Breast epithelium (tissue), 4 donors: ENCODE measurements at places on chromosomes 12 and 14.

GRCh38 chr14:69708049-69708448 is 58.9 kb upstream of the SRSF5 start:
- peaks cover 22% of the 10 kb centered on the region for H3K4me1 ChIP-seq
- no peak overlapping the region for H3K4me3 ChIP-seq
- no peak for DNase-seq
- H3K27ac ChIP-seq: no peak overlapping the region
- H3K36me3 ChIP-seq: no peaks in the 10 kb centered on the region

- H3K4me3 ChIP-seq: no peak overlapping the region
- no peak overlapping the region for H3K27ac ChIP-seq
- no peaks in the 10 kb centered on the region for H3K27me3 ChIP-seq
- DNase-seq: no peak
- no peaks in the 10 kb centered on the region for H3K36me3 ChIP-seq
Observed at GRCh38 chr14:33362934-33363333, 424.3 kb downstream of the NPAS3 start.

DNA sequence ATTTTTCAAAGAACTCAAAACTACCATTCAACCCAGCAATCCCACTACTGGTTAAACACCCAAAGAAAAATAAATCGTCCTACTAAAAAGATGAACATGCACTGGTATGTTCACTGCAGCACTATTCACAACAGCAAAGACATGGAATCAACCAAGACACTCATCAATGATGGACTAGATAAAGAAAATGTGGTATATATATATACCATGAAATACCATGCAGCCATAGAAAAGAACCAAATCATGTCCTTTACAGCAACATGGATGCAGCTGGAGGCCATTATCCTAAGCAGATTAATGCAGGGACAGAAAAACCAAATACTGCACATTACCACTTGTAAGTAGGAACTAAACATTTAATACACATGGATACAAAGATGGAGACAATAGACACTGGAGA is 3.8 kb upstream of the ANO6 start:
- H3K27ac ChIP-seq: no peak overlapping the region
- no peak for DNase-seq
- no peaks in the 10 kb centered on the region for H3K27me3 ChIP-seq
- no peaks in the 10 kb centered on the region for H3K36me3 ChIP-seq
- no peak overlapping the region for H3K4me3 ChIP-seq

DNA sequence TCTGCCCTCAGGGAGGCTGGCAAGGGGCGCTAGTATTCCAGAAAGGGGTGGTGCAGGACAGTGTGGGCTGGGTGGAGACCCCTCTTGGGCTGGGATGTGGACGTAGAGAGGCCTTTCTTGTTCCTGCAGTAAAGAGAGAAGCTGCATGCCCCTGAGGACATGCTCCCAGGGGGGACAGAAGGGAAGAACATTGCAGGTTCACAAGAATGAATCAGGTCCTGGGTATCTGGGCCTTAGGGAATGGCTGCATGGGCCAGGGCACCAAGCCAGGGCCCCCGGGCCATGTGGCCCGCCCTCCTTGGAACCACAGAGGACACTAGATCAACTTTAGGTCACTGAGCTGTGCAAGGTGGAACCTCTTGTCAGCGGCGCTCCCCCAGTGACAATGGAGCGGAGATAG is 51.8 kb downstream of the ZNF664 start:
- H3K27ac ChIP-seq: no peak overlapping the region
- DNase-seq: no peak
- no peaks in the 10 kb centered on the region for H3K27me3 ChIP-seq

DNA sequence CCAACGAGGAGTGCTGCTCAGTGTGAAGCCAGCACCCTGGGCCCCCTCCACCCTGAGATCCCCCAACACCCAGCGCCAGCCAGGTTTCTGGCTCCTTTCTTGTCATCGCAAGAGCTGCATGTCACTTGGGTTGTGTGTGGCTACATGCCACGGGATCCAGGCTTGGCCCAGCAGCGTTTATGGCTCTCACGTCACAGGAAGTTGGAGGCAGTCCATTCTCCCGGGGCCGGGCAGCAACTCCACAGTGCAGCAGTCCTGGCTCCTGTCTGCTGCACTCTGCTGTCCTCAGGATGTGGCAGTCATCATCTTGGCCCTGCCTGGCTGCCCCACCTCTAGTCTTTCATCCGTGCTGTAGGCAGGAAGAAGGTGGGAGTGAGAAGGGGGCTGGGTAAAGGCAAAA is 78.3 kb downstream of the AACS start:
- no peak overlapping the region for H3K27ac ChIP-seq
- no peaks in the 10 kb centered on the region for H3K4me1 ChIP-seq
- no peaks in the 10 kb centered on the region for H3K27me3 ChIP-seq
- H3K4me3 ChIP-seq: no peak overlapping the region
- no peaks in the 10 kb centered on the region for H3K36me3 ChIP-seq

GRCh38 chr12:119100933-119101332 is 77.8 kb upstream of the HSPB8 start:
- no peaks in the 10 kb centered on the region for H3K36me3 ChIP-seq
- no peak overlapping the region for H3K4me3 ChIP-seq
- H3K27me3 ChIP-seq: no peaks in the 10 kb centered on the region
- no peaks in the 10 kb centered on the region for H3K4me1 ChIP-seq
- H3K27ac ChIP-seq: no peak overlapping the region
- no peak for DNase-seq

DNA sequence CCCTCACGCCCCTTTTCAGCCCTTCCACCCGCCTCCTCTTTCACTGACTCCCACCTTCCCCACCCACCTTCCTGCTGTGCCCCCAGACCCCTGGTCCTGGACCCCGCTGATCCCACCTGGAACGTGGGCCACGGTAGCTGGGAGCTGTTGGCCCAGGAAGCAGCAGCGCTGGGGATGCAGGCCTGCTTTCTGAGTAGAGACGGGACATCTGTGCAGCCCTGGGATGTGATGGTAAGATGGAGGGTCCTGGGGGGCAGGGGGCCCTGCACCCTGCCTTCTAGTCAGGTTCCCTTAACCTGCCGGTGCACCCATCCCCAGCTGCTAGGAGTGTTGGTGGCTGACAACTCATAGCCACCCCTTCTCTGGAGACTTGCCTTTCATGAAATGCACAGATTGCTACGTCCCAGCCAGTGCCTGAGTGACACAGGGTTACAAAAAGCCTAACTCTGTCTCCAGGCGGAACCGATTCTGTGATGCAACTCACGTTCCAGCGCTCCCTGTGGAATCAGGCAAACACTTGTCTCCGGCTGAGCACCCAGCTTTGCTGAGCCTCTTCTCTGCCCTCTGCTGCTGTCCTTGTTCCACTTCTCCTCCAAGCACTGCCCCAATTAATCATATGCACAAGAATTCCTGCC is 15.0 kb upstream of the OAS2 start:
- no peak for DNase-seq
- H3K27ac ChIP-seq: no peak overlapping the region
- H3K4me3 ChIP-seq: no peak overlapping the region
- no peaks in the 10 kb centered on the region for H3K27me3 ChIP-seq
- H3K36me3 ChIP-seq: peaks cover 6% of the 10 kb centered on the region
- no peaks in the 10 kb centered on the region for H3K4me1 ChIP-seq

GRCh38 chr14:22802860-22803686 is 12.2 kb downstream of the SLC7A7 start:
- no peaks in the 10 kb centered on the region for H3K27me3 ChIP-seq
- DNase-seq: no peak
- H3K4me1 ChIP-seq: no peaks in the 10 kb centered on the region

GRCh38 chr12:6542209-6543009 is 8.1 kb downstream of the GAPDH start:
- H3K27me3 ChIP-seq: no peaks in the 10 kb centered on the region
- H3K4me3 ChIP-seq: no peak overlapping the region
- no peaks in the 10 kb centered on the region for H3K36me3 ChIP-seq
- no peak overlapping the region for H3K27ac ChIP-seq
- H3K4me1 ChIP-seq: no peaks in the 10 kb centered on the region

- DNase-seq: no peak
- no peaks in the 10 kb centered on the region for H3K4me1 ChIP-seq
- H3K36me3 ChIP-seq: no peaks in the 10 kb centered on the region
- H3K27ac ChIP-seq: no peak overlapping the region
- no peaks in the 10 kb centered on the region for H3K27me3 ChIP-seq
Observed at GRCh38 chr12:32062881-32063280, 43.8 kb upstream of the BICD1 start.

DNA sequence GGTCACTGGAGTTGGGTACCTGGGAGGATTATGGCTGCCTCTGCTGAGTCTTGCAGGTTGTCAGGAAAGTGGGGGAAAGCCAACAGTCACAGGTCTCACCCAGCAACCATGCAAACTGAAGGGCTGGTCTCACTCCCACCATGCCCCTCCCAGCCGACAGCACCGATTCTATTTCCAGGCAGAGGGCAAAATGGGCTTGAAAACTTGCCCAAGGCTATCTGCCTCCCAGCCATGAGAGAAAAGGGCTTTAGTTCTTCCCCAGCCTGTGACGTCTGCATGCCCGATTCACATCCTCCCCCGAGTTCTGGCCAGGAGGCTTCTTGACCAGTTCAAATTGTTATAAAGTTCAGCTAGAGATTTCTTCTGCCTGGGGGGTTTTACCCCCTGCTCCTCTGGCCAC is 9.9 kb upstream of the TAS2R30 start:
- no peak for DNase-seq
- H3K4me3 ChIP-seq: no peak overlapping the region
- H3K27me3 ChIP-seq: no peaks in the 10 kb centered on the region
- H3K36me3 ChIP-seq: no peaks in the 10 kb centered on the region

DNA sequence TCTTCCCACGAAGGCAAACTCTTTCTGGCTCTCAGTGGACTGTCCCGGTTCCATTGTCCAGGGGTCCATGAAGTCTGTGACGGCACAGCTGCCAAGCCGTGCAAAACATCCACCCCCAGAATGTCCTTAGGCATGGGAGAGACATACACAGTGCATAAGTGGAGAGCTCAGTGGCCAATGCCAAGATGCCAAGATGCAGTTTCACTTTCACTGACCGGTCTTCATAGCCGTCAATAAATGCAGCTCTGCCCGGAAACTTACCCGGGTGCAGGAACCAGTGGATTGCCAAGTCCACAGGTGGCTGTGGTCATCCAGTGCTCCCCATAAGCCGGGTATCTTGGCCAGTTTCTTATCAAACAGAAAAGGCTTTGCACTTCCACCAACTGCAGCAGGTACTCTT is 162.3 kb downstream of the PTCSC3 start:
- H3K4me3 ChIP-seq: no peak overlapping the region
- H3K27me3 ChIP-seq: no peaks in the 10 kb centered on the region
- no peak overlapping the region for H3K27ac ChIP-seq
- no peak for DNase-seq
- no peaks in the 10 kb centered on the region for H3K4me1 ChIP-seq

GRCh38 chr12:128265566-128265965 is 1.4 kb upstream of the TMEM132C start:
- H3K36me3 ChIP-seq: no peaks in the 10 kb centered on the region
- H3K27me3 ChIP-seq: no peaks in the 10 kb centered on the region
- H3K4me1 ChIP-seq: no peaks in the 10 kb centered on the region
- no peak overlapping the region for H3K27ac ChIP-seq
- no peak for DNase-seq

DNA sequence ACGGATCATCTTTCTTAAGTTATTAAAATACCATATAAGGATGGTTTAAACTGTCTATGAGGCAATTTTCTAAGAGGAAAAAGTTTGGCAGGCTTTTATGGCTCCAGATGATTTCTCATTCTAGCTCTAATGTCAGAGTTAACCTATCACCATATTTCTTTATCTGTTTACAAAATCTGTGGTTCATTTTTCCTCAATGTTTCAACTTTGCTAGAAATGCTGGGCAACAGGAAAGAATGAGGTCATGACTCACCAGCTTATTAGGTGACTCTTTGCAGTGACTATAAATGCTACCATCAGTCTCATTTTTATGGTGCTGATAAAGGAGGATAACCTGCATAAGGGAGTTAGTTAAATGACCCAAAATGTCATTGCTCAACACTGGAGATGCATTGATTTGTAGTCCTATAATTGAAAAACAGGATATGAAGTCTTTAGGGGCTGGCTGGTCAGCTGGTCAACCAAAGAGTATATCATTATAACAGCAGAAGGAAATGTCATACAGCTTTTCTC is 45.3 kb upstream of the RAP1B start:
- H3K27me3 ChIP-seq: no peaks in the 10 kb centered on the region
- no peak overlapping the region for H3K27ac ChIP-seq
- no peaks in the 10 kb centered on the region for H3K36me3 ChIP-seq
- no peaks in the 10 kb centered on the region for H3K4me1 ChIP-seq
- DNase-seq: no peak

- H3K27ac ChIP-seq: no peak overlapping the region
- H3K4me1 ChIP-seq: no peaks in the 10 kb centered on the region
- H3K4me3 ChIP-seq: no peak overlapping the region
- DNase-seq: no peak
Observed at GRCh38 chr14:80621701-80622100, 319.8 kb downstream of the CEP128 start.

DNA sequence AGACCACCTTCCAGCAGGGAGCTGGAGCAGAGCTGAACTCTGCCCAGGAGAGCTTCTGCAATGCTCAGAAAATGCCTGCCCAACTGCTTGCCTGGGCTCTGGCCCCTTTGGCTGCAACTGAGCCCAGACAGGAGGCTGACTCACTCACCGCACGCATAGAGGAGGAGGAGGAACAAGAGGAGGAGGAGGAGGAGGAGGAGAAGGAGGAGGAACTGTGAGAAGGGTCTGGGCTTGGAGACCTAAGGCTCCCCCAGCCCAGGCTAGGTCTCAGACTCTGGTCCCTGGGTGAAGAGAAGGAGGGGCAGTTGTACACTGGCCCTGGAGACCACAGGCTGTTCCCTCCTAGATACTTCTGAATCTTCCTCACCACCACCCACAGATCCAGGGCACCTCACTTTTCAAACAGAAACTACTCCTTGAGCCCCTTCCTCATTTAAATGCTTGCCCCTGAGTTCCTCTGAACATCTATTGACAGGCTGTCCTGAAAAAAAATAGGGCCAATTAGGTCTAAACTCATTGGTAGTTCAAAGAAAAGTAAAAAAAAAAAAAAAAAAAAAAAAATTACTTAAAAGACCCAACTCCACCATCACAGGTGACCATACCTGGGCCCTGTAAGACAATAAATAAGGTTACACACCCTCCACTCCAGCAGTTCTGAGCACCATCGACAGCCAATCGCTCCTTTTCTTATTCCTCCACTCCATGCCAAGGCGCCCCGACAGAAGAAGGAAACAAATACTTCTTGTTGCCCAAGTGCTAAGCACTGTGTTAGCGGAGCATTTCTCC is 674 bp downstream of the VDR start:
- peak; percentile 65 for DNase-seq
- H3K4me3 ChIP-seq: peak overlapping the region; percentile 56
- H3K4me1 ChIP-seq: peaks cover 20% of the 10 kb centered on the region
- peak overlapping the region; percentile 87 for H3K27ac ChIP-seq
- H3K36me3 ChIP-seq: no peaks in the 10 kb centered on the region

GRCh38 chr14:94460631-94461416 is 8.2 kb upstream of the SERPINA11 start:
- no peak overlapping the region for H3K4me3 ChIP-seq
- peak; percentile 2 for DNase-seq
- H3K27ac ChIP-seq: no peak overlapping the region
- H3K27me3 ChIP-seq: no peaks in the 10 kb centered on the region
- no peaks in the 10 kb centered on the region for H3K36me3 ChIP-seq

DNA sequence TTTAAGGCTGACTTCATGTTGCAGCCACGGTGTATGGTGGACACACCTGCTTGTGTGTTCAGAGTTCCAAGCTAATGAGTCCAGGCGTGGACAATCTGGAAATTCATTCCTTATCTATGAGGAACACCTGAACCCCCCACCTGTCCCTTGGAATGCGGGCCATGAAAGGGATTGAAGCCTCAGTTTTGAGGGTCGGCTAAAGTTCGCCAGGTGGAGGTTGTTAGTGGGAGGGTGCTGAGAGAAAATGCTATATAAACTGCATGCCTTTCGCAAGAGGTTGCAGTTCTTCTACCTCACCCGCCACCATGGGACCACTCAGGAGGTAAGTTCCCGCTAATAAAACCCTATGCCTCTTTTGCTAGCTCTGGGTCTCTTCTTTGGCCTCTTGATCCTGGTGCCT is 348.0 kb downstream of the BCL11B start:
- no peaks in the 10 kb centered on the region for H3K27me3 ChIP-seq
- no peak for DNase-seq
- no peaks in the 10 kb centered on the region for H3K4me1 ChIP-seq
- H3K27ac ChIP-seq: no peak overlapping the region
- H3K36me3 ChIP-seq: no peaks in the 10 kb centered on the region
